ENCODE measurements at places on chromosomes 16 and 17.

DNA sequence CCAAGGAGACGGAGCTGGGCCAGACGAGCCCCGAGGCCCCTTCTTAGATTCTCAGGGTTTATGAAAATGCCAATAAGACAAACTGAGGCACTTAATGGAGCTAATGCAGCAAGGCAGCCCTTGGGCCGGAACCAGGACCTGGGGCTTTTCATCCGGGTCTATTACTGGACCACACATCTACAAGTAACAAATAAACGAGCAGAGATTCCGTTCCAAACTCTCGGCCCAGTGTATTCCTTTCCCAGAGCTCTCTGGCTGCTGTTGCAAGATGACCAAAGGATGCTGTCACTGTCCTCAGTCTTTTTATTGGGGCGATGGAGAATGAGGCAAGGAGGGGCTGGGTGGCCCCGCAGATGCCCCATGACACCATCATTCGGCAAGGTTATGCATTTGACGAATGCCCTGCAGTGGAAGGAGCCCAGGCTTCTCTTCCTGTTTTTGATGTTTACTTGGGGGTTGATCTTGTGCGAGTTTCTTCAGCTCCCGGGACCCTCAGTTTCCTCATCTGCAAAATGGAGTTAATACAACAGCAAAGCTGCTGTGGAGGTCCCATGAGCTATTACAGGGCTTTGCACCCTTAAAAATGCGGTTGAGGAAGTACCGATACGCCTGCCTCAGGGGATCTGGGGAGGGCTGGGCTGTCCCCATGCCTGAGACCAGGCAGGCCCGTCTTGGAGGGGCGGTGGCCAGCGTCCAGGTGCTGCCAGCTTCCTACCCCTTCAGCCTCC, 1.1 kb upstream of the NTN1 start:
- no peak for DNase-seq

- no peak for DNase-seq
These were observed 30.2 kb upstream of the PHLPP2 start for GRCh38 chr16:71754652-71755051.

- no peak for DNase-seq
These were observed 13.9 kb downstream of the KIAA0513 start for GRCh38 chr16:85041219-85042166.

GRCh38 chr16:19102187-19102872, 11.4 kb upstream of the ITPRIPL2 start:
- DNase-seq = no peak

DNA sequence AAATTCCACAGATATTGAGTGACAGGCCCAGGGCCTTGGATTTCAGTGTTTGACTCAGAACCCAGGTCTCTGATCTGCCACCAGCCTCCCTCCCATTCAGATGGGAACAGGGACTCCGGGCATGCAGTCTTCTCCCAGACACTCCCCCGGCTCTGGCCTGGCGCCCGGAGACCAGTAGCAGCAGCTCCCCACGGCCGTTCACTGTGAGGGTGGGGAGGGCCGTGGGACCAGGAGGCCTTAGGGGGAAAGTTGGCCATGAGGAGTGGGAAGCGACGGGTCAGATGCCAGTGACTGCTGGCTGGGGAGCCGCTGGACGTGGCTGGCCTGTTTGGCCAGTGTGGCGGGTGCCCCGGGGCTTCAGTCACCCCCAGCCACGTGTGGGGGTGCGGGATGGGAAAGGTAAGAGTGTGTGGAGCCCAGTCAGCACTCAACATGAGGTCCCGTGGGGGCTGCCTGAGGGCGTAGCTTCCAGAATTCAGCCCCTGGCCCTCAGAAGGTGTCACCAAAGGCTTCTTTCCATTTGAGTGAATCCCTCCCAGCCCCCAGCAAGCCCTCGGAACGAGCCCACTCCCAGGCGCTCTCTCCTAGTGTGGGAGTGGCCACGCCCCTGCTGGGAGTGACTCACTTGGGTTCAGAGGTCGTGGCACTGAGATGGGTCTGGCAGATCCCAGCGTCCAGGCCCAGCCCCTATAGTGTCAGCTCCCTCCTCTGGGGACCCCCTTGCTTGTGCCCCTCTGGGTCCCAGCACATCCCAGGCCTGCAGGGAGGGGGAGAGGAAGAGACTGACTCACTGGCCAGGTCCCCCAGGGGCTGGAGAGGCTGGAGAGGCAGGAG, 309.4 kb downstream of the SEC14L1 start:
- no peak for DNase-seq

- DNase-seq = no peak
These were observed 27.6 kb downstream of the HSD17B2 start for GRCh38 chr16:82062645-82063058.

DNA sequence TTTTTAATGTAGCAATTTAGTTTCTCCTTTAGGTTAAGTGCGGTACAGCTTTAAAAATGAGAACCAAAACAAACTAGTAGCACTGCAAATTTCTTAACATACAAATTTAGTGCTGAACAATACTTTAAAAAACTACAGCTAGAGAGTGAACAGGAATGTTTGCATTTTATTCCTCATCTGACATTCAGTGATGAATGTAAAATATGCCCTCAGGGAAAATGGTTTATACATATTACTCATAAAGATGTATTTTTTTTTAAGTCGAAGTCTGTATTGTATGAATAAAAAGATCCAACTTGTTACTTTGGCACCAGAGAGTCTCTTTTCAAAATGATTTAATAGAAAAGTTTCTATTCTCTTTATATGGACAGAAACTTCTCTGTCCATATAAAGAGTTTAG, 96.8 kb downstream of the BRIP1 start:
- DNase-seq = no peak

- no peak for DNase-seq
These were observed 4.8 kb upstream of the ZDHHC1 start for GRCh38 chr16:67421030-67421429.

GRCh38 chr16:49724774-49725173, 131.1 kb downstream of the ZNF423 start:
- DNase-seq = no peak

- peak; percentile 73 for DNase-seq
These were observed 7.7 kb upstream of the HOXB2 start for GRCh38 chr17:48552466-48553189.

GRCh38 chr16:31081428-31082351, 7.1 kb downstream of the PRSS53 start:
- no peak for DNase-seq

DNA sequence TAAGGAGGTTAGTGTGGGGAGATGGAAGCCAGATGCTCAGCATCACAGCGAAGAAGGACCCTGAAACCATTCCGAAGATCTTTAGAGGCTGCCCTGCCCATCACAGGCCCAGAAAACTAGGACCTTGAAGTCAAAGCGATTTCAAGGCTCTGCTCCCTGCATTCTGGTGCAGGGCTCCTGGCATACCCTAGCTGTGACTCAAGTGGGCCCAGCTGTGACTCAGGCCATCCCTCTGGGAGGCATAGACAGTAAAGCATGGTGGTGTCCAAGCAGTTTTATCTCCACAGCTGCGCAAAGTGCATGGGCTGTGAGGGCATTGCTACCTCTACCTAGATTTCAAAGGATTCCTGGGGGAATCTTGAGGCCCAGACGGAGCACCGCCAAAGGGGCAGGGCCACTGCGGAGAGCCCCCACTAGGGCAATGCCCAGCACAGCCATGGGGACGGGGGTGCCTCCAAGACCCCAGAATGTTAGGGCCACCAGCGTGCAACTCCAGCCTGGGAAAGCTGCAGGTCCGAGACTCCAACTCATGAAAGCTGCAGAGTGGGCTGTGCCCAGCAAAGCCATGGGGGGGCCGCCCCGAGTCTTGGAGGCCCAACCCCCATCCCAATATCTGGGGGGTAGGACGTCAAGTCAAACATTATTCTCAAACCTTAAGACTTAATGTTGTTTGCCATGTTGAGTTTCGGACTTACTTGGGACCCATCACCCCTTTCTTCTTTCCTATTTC, 11.7 kb upstream of the ZNF594 start:
- DNase-seq = no peak

Measured in NCI-H345 (cell line).